Heart right ventricle (tissue), 16 donors: ENCODE measurements at places on chromosomes 13 and 19. TPM values are rescaled to one million over a fixed set of nuclear protein-coding genes. Genes with fewer than 3 reads are reported as not detected.

DNA sequence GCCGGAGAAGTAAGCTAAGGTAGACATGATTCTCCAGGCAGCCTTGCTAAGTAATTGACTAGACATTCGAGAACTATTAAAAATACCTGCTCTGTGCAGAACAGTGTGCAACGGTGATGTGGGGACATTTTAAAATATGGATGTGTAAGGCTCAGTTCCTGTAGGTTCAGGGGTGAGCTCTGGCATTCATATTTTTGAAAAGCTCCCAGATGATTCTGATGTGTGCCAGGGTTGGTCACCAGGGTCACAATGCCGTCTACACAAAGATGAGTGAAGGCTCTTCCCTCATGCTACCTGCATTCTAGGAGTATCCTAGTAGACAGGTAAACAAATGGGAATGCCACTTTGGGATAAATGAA is 702 bp upstream of the EPSTI1 start:
- DNase-seq, result no peak

GRCh38 chr19:2483084-2483483 is 7.2 kb downstream of the GADD45B start:
- no peak for DNase-seq

- DNase-seq, result peak; percentile 44
Observed at GRCh38 chr19:43594710-43595604, 977 bp downstream of the IRGQ start.

GRCh38 chr19:45238556-45238955 is 6.7 kb downstream of the EXOC3L2 start:
- DNase-seq, result no peak

- DNase-seq, result no peak
Observed at GRCh38 chr19:33953592-33953991, 156.9 kb downstream of the KCTD15 start.

DNA sequence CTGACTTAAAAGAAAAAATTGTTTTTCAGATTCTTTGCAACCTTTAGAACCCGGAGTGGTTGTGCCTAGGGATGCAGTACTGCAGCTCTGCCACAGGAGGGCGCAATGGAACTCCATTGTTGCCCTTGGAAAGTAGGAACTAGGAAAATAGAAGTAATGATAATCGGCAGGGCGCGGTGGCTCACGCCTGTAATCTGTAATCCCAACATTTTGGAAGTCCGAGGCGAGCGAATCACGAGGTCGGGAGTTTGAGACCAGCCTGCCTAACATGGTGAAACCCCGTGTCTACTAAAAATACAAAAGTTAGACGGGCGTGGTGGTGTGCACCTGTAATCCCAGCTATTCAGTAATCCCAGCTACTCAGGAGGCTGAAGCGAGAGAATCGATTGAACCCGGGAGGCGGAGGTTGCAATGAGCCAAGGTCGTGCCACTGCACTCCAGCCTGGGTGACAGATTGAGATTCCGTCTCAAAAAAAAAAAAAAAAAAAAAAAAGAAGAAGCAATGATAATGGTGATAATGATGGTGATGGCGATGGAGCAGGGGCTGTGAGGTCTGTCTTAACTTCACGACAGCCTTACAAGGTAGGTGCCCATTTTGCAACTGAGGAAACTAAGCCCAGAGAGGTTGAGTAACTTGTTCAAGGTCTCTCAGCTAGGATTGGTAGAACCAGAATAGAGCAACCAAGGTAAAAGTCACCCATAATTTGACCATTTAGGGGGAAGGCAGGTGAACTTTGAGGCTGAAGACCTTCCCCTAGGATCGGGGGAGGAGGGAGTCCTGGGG is 5.5 kb upstream of the ADAMTS10 start:
- DNase-seq, result no peak

GRCh38 chr19:17282488-17283125 is 906 bp downstream of the ANKLE1 start:
- DNase-seq, result peak; percentile 78

Gene BEST2
- polyA plus RNA-seq, result not detected

Gene ZNF728
- polyA plus RNA-seq, result 0.28 TPM

Gene IGFL3
- not detected for polyA plus RNA-seq

Gene PNMA8A
- 3.0 TPM for polyA plus RNA-seq

Gene PTH2
- not detected for polyA plus RNA-seq

Gene CEACAM20
- polyA plus RNA-seq, result not detected

Gene IZUMO2
- polyA plus RNA-seq, result not detected

Gene ZNF69
- polyA plus RNA-seq, result 2.1 TPM
